ENCODE measurements at places on chromosomes 2 and 18. TPM values are rescaled to one million over a fixed set of nuclear protein-coding genes. Genes with fewer than 3 reads are reported as not detected.

The TMEFF2 gene
- 1.4 TPM for total RNA-seq

The ABCG5 gene
- not detected for total RNA-seq

The ITGB6 gene
- 2.3 TPM for total RNA-seq

The EN1 gene
- not detected for total RNA-seq

The KIF5C gene
- total RNA-seq, result 3.8 TPM

The NEU2 gene
- not detected for total RNA-seq

The GPR39 gene
- total RNA-seq, result not detected

The CENPA gene
- 2.6 TPM for total RNA-seq

The HRH4 gene
- not detected for total RNA-seq

The TWIST2 gene
- 2.4 TPM for total RNA-seq

The KANSL1L gene
- 12.2 TPM for total RNA-seq

The PRKRA gene
- 42.8 TPM for total RNA-seq

The SDC1 gene
- total RNA-seq, result 11.4 TPM

The EGR4 gene
- total RNA-seq, result not detected

The IGFBP5 gene
- 500 TPM for total RNA-seq

The KIAA1328 gene
- 6.3 TPM for total RNA-seq

The IL37 gene
- not detected for total RNA-seq

The FAM228A gene
- total RNA-seq, result 0.31 TPM
